Activated CD8-positive, alpha-beta T cell treated with anti-CD3 and anti-CD28 coated beads for 36 hours (primary cell): ENCODE measurements at places on chromosomes 4 and X. TPM values are rescaled to one million over a fixed set of nuclear protein-coding genes. Genes with fewer than 3 reads are reported as not detected.

DNA sequence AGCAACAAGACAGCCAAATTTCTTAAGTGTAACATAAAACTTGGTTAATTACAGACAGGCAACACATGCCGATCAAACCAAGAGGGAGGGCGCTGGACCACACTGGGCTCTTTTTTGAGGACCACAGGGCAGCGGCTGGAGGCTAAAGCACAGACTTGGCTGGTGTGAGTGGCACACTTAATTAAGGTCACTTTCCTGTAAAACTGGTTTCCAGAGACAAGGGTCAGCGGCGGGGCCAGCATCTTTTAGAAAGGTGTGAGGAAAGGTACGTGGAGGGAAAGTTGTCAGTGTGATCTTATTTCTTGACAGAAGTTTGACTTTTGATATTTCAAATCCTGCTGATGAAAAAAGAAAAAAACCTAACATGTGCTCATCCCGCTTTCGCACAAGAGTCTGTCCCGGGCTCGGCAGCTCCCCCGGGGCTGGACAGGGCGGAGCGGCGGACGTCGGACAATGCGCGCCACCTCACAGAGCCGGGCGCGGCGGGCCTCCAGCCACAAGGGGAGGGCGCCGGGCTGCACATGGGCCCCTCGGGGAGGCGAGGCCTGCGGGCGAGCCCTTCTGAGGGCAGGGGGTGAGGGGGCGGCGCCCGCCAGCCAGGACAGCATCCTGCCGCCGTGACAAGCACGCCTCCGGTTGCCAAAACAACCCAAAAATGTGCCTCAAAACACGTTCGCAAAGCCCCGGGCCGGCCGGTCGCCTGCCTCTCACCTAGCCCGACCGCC lies 660 bp upstream of the HSPA4L start:
- peak; percentile 66 for DNase-seq

DNA sequence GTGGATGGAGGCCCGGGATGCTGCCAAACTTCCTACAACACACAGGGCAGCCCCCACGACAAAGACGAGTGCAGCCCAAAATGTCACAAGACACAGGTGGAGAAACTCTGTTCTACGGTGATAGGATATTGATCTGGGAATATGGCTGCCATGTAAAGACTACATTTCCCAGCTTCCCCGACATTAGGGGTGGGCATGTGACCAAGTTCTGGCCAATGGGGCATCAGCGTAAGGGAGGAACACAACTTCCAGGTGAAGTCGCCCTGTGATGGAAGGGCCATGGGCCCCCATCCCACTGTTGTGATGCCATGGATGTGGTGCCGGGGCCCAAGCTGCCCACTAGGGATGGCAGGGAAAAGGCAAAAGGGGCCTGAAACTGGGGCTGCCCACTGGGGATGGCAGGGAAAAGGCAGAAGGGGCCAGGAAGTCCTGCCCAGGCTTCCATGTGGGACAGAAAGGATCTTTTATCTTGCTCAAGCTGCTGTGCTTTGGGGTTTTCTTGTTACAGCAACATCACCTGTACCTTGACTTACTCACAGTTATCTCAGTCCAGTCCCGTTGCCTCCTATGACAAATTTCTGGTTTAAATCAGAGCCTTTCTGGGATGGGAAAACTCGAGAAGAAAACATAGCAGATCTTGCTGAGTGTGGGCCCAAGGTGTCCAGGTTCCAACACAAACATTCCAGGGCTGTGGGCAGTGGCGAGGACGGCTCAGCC lies 9.7 kb upstream of the ADRA2C start:
- DNase-seq = no peak

GRCh38 chr4:114211556-114211955 lies 232.1 kb upstream of the ARSJ start:
- no peak for DNase-seq

- DNase-seq = no peak
Measured at GRCh38 chr4:189507060-189507459, 433.6 kb upstream of the FRG1 start.

F8A3 gene
- 12.8 TPM for total RNA-seq

NUP62CL gene
- 1.9 TPM for total RNA-seq

CPZ gene
- not detected for total RNA-seq

BRS3 gene
- total RNA-seq = not detected
